ENCODE measurements at places on chromosomes 2 and 18.

- no peak for DNase-seq
Observed at GRCh38 chr2:160474319-160474645, 19.3 kb downstream of the RBMS1 start.

GRCh38 chr2:212815453-212815852 lies 276.9 kb upstream of the ERBB4 start:
- DNase-seq, result no peak

DNA sequence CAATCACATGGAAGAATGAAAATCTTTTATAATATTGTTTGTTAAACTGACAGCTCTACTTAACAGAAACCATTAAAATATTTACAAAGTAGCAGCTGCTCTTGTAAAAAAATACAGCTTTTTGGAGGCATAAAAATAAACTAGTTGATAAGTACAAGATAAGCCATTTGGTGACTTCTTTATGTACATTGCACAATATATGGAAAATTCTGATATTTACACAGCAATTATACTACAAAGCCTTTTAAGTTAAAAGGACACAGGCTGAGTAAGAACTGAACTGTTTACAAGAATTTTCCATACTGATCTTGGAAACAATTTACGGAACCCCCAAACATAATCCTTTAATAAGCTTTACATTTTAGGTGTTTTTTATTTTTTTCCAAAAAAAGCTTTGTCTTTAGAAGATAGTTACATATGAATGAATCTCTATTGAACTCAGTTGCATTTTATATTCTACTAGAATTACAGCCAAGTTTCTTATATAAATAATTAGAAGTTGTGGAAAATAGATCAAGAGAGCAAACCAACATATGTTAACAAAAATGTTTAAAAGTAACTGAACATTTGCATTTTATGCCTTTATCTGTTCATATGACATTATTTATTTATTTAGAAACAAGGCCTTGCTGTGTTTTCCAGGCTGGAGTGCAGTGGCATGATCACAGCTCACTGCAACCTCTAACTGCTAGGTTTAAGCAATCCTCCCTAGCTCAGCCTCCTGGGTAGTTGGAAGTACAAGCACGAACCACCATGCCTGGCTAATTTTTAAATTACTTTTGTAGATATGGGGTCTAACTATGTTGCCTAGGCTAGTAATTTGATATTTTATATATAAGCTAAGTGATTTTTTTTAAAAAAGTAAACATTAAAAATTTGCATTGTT lies 142.5 kb downstream of the OTX1 start:
- DNase-seq, result no peak

GRCh38 chr2:238094438-238095022 lies 5.6 kb upstream of the ESPNL start:
- no peak for DNase-seq

DNA sequence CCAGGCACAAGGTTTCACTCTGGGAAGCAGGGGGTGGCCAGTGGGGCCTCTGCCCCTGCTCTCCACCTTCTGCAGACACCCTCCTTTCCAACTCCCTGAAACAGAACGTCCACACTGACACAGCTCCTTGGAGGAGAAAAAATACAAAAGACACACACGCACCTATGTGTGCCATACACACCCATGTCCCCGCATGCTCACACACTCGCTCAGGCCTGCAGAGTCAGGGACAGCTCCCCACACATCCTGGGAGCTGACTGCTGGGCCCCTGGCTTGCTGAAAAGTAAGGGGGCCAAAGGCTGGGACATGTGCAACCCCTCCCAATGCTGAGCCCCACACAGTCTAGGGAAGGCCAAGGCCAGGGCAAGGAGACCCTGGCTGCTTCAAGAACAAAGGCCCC lies 200.5 kb downstream of the TNS1 start:
- DNase-seq, result no peak

- no peak for DNase-seq
Observed at GRCh38 chr2:113848758-113849415, 41.0 kb upstream of the ACTR3 start.

GRCh38 chr2:12795851-12796250 lies 79.1 kb downstream of the TRIB2 start:
- no peak for DNase-seq

DNA sequence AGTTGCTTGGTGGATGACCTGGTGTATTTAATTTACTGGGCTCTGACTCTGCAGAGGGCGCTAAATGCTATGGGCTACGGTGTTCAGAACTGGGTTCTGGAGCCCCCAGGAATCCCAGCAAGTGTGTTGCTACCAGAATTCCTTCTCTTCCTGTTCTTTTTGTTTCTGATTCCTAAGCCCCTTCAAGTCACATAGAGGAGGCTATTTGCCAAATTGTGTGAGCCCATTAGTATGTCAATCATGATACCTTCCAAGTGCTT lies 358.2 kb upstream of the SPRED2 start:
- DNase-seq, result no peak

DNA sequence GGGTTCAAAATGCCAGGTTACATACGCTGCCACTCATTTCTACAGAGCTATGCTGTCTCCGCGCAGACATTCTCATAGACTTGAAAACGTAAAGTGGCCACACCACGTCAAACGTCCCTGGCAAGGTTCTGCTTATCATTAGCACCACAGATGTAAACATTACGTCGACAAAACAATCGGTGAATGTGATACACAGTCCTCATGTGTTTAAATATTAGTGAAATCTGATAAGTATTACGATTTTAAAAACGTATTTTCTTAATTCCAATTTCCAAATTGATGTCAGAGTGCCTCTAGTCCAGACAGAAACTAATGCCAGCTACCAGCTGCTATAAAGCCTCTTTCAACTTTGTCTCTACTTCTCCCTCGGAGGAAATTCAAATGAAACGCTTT lies 1.2 kb downstream of the STK17B start:
- DNase-seq, result no peak

- DNase-seq, result no peak
Observed at GRCh38 chr2:199279146-199279545, 178.6 kb downstream of the SATB2 start.

DNA sequence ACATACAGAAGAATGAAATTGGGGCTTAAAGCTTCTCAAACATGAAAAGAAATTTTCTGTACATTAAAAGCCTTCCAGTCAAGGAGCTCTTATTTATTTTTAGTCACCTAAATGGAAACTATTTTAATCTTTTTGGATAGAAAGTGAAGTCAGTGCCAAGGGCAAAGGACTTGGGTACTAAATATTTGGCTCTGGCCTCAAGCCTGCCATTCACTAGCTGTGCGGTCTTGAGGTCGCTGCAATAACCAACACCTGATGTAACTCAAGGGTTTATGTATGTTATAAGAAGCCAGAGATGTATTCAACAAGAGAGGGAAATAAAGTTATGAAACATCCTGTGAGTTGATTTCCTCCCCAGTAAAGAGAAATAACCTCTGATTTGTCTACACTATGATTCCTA lies 49.5 kb upstream of the LRATD1 start:
- DNase-seq, result no peak

- no peak for DNase-seq
Observed at GRCh38 chr2:51710222-51710621, 678.3 kb upstream of the NRXN1 start.

DNA sequence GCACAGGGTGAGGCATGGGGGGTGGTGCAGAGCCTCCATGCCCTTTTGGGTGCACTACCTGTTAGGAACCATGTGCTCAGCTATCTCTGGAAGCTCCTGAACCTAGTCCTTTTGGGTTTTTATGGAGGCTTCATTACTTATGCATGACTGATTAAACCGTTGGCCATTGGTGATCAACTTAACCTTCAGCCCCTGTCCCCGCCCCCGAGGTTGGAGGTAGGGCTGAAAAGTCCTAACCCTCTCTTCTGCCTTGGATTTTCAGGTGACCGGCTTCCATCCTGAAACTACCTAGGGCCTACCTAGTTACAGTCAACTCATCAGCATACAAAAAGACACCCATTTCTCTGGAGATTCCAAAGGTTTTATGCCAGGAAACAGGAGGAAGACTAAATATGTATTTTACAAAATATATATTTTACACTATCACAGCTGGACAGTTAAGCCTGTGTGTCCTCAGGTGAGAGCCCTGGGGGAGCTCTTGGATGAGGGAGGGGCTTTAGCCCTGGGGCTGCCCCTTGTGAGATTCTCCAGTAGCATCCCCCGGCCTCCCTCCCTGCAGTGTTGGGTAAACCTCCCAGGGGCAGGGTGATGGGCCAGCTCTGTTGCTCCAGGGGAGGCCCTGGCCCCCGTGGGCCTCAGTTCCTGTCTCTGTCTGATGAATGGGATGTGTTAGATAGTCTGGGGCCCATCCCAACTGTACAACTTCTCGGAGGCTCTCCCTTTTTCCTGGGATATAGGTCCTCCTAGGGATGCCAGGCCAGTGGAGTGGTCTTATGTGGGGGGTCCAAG lies 24.1 kb downstream of the GLI2 start:
- no peak for DNase-seq

DNA sequence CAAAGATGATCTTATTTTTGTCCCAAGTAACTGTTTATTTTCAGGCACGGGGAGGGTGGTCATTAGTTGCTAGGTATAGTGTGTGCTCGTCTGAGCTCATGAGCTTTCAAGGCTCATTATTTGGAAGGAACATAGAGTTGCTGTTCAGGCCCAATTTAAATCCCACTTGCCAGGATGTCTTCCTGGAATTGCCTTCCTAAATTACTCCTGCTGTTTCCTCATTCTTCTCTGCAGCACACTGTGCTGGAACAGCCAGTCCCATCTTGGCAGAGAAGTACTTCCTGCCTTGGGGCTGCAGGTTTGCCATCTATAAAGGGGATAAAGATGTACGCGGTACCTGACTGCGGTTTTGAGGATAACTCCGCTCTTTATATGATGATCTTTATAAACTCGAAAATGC lies 37.3 kb downstream of the GREB1 start:
- no peak for DNase-seq

- no peak for DNase-seq
Observed at GRCh38 chr2:20224716-20225293, at the start of gene SDC1. SDC1 (minus strand) TSS chr2:20225130; CDS start chr2:20224867, 263 bp downstream.

DNA sequence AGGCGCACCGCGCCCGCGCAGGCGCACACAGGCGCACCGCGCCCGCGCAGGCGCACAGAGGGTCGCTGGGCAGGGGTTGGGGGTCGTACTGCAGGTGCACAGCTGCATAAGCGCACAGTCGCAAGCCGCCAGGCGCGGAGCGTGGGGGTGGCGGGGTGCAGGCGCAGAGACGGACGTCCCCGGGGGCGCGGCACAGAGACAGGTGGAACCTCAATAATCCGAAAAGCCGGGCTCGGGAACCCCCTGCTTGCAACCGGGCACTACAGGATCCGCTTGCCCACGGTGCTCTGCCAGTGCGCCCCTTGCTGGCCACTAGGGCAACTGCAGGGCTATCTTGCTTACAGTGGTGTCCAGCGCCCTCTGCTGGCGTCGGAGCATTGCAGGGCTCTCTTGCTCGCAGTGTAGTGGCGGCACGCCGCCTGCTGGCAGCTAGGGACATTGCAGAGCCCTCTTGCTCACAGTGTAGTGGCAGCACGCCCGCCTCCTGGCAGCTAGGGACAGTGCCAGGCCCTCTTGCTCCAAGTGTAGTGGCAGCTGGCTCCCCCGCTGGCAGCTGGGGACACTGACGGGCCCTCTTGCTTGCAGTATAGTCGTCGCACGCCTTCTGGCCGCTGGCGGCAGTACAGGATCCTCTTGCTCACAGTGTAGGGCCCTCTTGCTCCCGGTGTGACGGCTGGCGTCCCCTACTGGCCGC lies 34.9 kb downstream of the FAM110C start:
- DNase-seq, result no peak

DNA sequence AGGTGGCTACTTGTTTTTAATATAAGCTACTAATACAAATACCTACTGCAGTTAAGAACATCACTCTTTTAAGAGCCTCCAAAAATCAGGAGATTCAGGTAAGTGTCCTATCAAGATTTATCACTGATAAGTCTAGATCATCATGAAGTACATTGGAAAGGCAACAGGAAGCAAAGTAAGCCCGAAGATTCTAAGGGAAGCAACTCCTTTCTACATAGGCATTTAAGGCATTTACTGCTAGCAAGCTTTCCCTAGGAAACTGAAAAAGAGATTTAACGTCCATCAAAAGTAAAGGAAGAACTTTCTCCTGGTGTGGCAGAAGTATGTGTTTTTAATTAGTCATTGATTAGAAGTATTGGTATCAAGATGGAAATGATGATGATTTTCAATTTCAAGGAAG lies 3.7 kb downstream of the STK17B start:
- no peak for DNase-seq

GRCh38 chr2:157487271-157487610 lies 43.4 kb upstream of the CYTIP start:
- DNase-seq, result no peak

DNA sequence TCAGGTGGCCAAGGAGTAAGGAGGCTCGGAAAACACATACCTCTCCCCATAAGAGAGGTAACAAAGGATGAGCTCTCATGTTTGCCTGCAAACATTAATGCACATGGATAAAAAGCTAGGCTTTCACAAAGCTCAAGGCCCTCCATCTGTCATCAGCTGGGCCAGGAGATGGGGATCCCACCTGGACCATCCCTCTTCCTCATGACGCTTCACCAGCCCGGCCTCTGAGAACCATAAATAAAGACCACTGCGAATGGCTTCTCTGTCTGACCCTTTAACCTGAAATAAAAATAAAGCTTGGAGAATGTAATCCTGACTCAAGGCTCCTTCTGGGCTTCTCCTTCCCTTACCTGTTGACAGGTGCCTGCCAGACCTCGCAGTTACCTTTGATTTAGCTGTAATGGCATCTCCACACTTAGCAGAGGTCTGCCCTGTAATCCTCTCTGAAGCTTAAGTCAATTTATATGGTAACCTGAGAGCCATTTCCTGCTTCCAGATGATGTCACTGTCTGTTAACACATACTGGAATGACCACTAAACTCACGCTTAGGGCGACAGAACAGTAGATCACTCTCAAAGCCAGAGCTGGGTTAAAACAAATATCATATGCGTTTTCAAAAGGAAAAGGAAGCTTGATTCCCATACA lies 29.3 kb upstream of the FOXI3 start:
- no peak for DNase-seq

DNA sequence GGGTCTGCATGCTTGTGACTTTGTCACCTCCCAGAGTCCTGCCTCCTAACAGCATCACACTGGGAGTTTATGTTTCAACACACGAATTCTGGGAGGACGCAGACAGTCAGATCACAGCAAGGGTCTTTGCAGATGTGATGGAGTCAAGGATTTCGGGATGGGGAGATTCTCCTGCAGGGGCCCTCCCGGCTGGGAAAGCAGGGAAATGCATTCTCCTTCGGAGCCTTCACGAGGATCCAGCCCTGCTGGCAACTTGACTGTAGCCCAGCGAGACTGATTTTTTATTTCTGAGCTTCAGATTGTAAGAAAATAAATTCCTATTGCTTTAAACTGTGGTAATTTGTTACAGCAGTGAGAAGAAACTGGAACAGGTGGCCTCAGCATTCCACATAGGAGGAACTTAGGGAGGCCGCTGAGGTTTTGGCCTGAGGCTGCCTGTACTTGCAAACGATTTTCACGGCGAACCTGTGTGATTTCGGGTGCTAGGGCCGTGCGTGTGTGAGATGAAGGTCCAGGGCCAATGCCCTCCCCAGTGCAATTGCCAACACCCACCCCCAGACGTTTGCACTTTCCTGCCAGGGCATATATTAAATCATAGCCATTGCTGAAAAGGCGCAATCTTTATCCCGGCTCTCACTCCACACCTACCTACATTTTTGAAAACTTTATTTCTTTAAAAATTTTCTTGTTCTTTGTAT lies 79.8 kb downstream of the ASB1 start:
- no peak for DNase-seq
